ENCODE measurements at places on chromosomes 4 and X.

DNA sequence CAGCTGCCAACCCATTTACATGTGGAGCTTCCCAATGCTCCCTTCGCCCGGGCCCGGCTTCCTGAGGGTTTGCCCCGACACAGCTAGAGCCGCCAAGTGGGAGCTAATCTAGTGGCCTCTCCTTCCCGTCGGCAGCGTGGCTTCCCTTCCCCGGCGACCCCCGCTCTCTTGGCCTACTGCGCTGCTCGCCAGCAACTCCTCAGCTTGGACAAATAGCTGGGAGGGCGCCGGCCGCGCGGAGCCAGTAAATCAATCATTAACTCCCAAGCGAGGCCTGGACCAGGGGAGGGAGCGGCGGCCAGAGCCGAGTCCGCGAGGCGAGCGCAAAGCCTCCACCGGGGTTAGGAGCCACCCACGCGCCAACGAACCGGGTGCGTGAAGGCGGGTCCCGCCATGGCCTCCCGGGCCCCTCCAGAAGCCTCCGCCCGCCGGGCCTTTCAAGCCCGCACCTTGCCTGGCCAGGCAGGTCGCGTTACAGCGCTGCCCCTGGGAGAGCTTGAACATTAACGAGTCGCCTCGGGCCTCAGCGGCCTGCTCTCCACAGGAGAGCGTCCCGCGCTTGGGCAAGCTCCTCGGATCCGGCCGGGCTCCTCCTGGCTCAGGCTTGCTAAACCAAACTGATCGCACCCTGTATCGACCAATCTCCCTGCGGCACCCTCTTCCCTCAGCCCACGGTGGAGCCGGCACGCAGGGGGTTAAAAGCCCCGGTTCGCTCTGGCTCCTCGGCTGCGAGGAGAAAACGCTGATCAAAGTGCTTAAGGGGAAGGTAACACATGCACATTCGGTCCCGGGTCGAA lies 10.6 kb upstream of the BCOR start:
- no peak for DNase-seq

DNA sequence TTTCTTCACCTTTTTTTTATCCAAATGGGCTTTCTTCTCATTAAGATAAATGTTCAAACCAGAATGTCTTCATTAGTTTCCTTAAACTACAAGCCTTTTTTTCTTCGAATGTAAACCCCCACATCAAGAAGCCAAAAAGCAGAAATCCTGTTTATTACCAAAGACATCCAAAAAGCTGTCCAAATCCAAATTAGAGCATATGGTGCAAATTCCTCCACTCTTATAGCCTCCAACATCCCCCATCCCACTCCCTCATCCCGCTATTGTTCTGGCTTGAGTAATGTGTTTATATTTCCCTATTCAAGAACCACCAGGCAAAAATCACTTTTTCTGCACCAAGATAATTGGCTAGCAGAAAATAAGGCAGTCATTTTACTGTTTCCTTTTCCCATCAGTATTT lies 315.1 kb upstream of the ADGRL3 start:
- DNase-seq: no peak

- DNase-seq: no peak
Observed at GRCh38 chr4:25527034-25527433, 128.6 kb upstream of the SLC34A2 start.

- DNase-seq: no peak
Observed at GRCh38 chrX:2466876-2467656, 33.7 kb downstream of the DHRSX start.

- DNase-seq: no peak
Observed at GRCh38 chr4:73347497-73347896, 56.6 kb upstream of the ALB start.

DNA sequence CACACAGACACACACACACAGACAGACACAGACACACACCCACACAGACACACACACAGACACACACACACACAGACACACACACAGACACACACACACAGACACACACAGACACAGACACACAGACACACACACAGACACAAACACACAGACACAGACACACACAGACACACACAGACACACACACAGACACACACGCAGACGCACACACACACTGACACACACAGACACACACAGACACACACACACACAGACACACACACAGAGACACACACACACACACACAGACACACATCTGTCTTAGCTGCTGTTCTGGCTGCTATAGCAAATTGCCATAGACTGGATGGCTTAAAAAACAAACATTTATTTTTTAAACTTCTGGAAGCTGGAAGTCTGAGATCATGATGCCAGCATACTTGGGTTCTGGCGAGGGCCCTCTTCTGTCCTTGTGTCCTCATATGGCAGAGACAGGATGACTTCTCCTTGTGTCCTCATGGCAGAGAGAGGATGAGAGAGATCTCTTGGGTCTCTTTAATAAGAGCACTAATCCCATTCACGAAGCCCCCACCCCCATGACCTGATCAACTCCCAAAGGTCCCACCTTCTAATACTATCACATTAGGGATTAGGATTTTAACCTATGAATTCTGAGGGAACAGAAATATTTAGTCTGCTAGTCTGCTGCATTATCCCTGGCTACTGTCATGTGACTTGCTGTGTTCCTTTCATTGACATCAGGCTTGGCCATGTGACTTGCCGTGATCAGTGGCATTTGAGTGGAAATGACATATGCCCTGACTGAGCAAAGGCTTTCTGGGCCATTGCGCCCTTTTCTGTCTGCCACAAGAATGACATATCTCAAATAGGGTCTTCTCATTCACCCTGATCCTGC lies 32.7 kb upstream of the RASGEF1B start:
- no peak for DNase-seq

- no peak for DNase-seq
Observed at GRCh38 chr4:77734928-77735327, 84.2 kb downstream of the CNOT6L start.

- DNase-seq: no peak
Observed at GRCh38 chrX:139201924-139202323, 328.6 kb upstream of the F9 start.

DNA sequence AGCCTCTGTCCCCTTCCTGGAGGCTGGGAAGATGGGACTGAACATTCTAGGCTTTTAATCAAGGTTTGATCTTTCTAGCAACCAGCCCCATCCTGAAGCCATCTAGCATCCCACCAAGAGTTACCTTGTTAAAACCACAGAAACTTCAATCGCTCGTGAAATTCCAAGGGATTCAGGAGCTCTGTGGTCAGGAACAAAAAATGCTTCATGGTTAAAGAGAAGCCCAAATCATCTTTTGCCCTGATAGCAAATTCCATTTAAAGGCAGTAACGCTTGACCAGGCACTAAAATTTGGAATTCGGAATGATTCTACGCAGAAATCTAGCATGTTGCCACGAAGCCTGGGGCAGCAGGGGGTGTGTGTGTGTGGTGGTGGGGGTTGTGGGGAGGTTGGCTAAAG lies 47.8 kb downstream of the CASP6 start:
- DNase-seq: no peak

All from caudate nucleus (tissue), 63 donors.